Aorta (tissue), 5 donors: ENCODE measurements at places on chromosomes 7 and 10.
A peak's percentile ranks its signal among the peaks of the same experiment; 100 is the strongest.

GRCh38 chr7:36644625-36645422, 79.5 kb downstream of the AOAH start:
- no peak for DNase-seq

GRCh38 chr7:121755286-121755685, 117.7 kb upstream of the PTPRZ1 start:
- no peak for DNase-seq

- peak; percentile 47 for DNase-seq
Measured at GRCh38 chr7:43553999-43554398, 28.9 kb upstream of the STK17A start.

GRCh38 chr10:11879387-11880094, 56.4 kb downstream of the PROSER2 start:
- DNase-seq, result peak; percentile 36

DNA sequence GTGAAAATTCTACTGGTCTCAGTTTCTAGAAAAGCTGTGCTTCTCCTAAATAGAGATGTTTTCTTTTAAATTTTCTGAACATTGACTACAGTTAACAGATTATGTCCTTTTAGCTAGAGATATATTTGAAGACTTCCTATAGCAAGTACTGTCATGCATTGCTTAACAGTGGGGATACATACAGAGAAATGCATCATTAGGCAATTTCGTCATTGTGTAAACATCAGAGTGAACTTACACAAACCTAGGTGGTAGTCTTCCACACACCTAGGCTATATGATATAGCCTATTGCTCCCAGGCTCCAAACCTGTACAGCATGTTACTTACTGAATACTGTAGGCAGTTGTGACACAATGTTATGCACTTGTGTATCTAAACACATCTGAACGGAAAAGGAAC, 28.5 kb downstream of the PIK3CG start:
- DNase-seq, result no peak

DNA sequence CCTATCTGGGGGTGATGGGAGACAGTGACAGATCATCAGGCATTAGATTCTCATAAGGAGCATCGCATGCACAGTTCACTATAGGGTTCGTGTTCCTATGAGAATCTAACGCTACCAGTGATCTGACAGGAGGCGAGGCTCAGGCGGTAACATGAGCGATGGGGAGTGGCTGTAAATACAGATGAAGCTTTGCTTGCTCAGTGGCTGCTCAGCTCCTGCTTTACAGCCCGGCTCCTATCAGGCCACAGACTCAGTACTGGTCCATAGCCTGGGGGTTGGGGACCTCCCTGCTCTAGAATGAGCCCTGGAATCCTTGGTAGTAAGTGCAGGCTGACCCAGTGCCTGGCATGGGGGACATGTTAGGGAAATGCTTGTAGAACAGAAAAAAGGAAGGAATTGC, 426.0 kb downstream of the TYW1 start:
- no peak for DNase-seq
